ENCODE measurements at places on chromosomes 4 and X.

- DNase-seq, result peak; percentile 74
These were observed 3.2 kb downstream of the CXorf65 start for GRCh38 chrX:71103110-71103983.

DNA sequence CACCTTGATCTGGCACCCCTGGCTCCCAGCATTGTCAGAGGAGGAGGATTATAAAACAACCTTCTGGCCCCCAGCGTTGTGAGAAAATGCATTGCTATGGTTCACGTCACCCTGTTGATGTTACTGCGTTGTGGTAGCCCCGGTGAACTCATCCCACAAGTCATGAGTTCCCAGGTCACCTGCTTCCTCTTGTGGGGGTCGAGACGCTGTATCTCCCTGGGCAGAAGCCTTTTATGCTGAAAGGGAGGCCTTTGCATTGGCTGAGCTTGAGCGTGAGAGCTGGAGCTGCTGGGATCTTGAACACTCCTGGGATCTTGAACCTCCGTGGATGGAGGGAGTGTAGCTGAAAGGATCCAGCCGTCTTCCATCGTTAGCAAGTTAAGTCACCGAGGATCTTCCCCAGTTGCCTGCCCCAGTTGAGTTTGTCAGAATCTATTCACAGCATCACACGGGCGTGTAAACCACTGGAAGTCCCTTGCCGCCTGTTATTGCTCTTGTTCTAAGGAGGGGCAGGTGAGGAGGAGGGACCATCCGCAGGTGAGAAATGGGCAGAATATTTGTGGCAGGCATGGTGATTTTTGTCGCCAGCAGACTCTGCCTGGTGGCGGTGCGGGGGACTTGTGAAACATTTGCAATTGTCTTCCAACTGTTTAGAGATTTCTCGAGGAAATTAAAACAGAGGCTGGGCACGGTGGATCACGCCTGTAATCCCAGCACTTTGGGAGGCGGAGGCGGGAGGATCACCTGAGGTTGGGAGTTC is 299.9 kb downstream of the ASMT start:
- peak; percentile 60 for DNase-seq

DNA sequence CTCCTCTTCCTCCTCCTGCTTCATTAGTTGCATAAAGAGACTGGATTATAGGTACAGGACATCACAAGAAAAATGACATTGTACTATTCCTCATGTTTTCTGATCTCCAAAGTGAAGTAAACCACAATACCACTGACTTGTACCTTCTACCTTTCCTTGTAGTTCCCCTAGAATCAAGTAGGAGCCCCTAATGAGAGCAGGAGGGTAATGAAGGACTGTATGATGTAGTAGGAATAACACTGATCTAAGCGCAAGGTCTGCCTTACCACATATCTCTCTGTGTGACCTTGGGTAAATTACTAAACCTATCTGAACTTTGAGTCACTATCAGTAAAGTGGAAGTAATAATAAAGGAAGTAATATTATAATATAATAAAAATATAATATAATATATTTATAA is 3.6 kb downstream of the VSIG4 start:
- no peak for DNase-seq

DNA sequence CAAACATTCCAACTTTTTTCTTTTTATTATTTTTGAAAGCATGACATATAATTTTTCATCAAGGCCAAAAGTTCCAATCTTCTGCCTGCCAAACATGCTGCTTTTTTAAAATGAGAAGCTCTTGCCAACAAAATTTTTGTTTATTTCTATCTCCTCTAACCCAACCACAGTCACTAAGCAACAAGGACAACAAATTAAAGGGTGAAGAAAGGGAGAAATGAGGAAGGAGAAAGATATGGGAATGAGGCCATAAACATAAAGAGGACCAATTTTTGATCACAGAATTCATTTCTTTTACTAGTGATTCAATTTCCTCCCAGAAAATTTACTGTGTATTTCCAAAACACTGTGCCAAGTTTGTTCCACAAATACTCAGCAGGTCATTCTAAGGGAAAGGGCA is 537.0 kb upstream of the DIAPH2 start:
- no peak for DNase-seq

- no peak for DNase-seq
These were observed 23.2 kb downstream of the IL15 start for GRCh38 chr4:141659539-141659938.

GRCh38 chrX:103276581-103277002 is at the start of gene TCEAL5:
TCEAL5 (minus strand) TSS chrX:103276750; CDS start chrX:103274563, 2,187 bp downstream.
- no peak for DNase-seq

GRCh38 chr4:176767183-176767582 is 25.5 kb downstream of the VEGFC start:
- no peak for DNase-seq

GRCh38 chrX:15524417-15524816 is 23.8 kb downstream of the BMX start:
- no peak for DNase-seq

DNA sequence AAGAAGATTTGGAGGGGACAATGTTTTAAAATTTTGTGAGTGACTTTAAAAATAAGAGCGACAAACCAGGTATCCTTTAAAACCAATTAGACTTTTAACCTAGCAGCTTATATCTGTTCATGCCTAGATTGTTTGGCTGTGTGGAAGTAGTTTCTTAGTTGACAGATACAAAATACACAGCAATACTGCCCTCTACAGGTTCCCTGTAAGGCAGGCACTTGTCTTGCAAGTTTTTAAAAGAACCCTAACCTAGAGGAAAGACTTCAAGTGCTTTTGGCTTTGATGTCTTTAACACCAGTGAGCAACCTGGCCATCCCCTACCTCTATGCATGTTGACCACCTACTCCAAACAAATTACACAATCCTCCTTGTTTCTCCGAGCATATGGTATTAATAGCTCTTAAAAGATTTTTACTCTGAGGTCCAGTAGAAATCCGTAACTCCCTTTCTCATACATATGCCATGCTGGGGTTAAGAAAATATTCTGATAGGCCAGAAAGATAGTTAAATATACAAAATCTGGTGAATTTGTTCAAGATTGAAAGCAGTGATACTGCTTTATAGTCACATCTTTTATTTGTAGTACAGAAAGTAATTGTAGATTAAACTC is 273.0 kb downstream of the ARHGAP24 start:
- peak; percentile 64 for DNase-seq

Measured in endodermal cell (in vitro differentiated cells).